ENCODE measurements at places on chromosomes 13 and 19.

DNA sequence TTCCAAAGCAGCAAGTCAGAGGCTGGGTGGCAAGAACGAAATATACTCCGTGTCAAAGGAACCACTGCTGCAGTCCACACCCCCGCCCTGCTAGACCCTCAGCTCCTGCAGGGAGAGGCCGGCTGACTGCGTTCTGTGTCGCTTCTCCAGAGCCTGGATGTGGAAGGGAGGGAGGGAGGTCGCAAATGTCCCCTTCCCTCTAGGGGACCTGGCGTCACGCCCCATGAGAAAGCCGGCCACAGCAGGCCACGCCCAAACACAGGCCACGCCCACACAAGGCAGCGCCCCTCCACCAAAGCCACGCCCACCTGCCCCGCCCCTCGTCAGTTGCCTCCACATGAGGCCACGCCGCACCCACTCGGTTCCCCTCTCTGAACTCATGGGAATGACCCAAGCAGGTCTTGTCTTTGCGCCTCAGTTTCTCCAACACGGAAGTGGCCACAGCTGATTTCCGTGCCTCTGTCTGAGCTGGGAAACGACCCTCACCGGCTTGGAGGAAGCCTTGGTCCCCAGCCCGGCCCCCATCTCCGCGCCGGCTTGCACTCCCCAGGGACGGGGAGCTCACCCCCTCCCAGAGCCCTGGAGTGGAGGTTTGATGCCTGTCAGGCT is 38.4 kb upstream of the TCF3 start:
- peak; percentile 83 for DNase-seq

DNA sequence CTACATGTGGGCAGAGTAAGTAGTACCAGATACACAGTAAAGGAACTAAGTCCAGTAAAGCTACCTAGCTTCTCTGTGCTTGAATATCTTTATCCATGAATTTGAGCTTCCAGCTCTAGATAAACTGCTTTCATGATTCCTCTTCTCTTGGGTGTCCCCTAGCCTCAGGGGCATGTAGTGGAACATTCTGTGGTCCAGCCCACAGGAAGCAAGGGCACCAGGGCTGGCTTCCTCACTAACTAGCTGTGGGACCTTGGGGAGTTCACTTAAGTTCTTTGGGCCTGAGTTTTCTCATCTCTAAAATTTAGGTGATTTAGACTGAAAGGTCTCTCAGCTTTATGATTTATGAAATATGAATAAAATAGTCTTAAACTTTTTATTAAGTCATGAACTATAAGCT is 185.7 kb downstream of the KATNAL1 start:
- no peak for DNase-seq

DNA sequence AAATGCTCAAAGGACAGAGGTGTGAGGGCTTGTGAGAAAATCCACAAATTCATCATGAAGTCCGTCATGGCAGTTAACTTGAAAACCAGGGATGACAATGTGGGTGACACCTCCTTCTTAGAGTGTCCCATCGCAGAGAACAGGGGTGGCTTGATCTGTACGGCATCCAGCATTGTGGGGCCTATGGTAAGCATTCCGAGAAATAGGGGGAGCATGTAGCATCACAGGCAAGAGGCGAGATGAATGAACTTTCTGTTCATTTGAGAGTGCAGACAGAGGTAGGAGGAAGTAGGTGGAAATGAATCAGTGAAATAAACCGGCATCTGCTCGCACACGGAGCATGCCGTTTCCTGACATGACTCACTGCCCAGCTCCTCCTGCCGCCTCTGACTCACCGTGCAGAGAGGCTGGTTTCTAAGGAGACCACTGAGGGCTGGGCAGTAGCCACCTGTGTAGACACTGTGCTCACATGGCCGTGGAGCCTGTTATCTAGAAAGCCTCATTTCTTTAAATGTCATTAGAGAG is 339.0 kb downstream of the RFC3 start:
- DNase-seq, result no peak

DNA sequence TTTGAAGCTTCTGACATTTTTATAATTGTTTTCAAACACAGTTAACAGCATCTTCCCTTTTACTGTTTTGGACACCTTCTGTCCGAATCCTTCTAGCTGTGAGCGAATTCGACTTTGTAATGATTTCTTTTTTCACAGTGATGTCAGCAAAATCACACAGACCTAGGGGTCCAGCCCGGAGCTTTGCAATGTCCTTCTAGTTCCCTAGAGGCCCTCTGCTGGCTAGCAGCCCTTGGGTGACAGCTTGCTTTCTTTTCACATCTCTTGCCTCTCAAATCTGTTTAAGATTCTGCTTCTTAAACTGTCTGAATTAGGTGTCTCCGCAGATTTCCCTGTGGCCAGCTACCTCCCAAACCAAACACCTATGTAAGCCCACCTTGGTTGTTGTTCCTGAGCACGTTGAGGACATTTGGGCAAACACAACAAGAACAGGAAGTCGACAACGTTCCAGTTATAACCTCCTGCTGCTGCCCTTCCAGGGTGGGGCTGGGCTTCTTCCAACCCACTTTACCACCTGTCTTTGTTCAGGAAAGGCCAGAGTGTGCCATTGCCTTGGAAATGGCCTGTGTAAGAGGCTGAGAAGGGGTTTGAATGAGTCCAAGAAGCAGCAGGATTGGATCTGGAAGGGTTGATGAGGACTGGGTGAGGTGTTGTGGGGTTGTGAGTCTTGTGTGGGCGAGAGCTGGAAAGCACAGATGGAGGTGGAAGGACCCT is 123.1 kb downstream of the ATP8A2 start:
- no peak for DNase-seq

DNA sequence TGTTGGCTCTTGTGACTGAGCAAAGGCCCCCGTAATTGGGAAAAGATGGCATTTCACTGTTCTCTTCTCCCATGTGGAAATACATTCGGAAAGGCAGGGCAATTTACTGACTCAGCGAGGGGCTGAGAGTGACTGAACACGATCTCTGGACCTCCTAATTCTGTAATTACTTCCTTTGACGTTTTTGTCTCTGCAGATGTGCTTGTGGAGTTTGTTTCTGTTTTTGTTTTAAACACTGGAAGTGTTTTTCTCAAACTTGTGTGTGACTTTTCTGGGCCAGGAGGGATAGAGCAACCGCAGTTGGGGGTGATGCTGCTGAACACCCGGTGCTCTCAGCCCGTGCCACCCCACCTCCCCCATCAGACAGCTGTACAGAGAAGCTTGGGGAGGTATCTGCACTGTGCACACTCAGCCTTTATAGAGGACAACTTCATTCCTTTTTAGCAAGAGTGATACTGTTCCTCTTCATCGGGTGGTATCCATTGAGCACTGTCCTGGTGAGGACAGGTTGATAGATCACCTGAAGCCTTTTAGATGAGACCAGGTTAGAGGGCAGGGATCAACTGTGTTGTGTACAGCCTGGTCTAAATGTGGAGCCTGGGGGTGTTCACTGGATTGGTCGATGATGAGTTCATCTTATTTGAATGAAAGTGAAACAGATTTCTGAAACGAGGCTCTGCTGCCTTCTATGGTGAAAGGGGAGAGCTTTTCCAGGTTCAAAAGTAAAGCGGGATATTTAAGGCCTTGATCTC is 117.4 kb downstream of the ESD start:
- DNase-seq, result no peak
